ENCODE measurements at places on chromosomes 12 and 14.
A peak's percentile ranks its signal among the peaks of the same experiment; 100 is the strongest.

GRCh38 chr12:8996682-8997405 is 7.5 kb downstream of the KLRG1 start:
- DNase-seq: no peak

DNA sequence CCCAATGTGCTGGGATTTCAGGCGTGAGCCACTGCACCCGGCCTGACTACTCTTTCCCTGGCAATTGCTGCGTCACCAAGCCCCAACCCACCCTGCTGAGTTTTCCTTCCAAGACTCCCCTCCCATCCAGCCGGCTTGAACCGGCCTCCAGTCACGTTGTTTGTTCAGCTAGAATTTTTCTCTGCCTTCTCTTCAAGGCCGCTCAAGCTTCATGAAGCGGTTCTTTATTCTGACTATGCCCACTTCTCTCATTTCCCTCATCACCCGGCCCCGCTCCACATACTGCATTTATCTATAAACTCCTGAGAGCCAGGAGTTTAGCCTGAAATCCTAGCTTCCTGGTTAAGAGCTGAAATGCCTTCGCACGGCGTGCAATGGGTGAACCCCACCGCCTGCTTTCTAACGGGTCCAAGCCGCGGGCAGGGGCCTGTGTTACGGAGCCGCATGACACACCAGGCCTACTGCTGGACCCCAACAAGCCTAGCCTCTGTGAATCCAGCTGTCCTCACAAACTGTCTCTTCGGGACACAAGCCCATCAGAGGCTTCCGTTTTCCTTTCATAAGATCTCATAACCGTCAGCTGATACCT is 999 bp upstream of the DCAF4 start:
- no peak for DNase-seq

DNA sequence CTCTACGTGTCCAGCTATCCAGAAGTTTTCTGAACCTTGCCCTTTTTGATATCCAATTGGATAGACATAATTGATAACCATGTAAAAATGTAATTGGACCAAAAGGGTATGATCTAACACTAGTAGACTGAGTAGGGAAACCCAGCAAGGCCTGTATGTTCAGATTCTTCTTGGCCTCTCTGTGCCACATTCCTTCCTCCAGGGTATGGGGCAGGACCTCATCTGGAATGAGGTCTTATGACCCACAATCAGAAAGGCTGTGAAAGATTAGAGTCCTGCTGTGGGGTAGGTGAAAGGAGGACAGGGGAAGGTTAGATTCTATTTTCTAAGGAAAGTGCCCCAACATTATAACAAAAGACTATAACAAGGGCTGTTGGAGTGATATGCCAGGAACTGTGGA is 51.3 kb upstream of the A2ML1 start:
- DNase-seq: no peak

GRCh38 chr12:2341871-2342270 is 289.1 kb downstream of the CACNA1C start:
- no peak for DNase-seq

DNA sequence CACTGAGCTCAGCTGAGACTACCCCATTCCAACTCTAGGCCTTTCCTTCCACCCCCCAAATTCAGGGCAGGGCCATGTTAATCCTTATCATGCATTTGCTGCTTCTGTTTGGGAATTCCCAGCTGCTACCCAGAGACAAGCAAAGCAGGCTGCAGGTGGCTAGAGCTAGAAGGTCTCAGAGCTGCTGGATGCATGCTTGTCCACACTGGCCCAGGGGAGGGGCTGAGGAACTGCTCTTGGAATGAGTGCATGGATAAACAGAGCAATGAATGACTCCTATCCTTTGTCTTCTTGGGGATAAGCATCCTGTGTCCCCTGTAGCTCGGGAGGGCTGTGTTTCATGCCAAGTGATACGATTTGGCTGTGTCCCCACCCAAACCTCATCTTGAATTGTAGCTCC is 136.8 kb upstream of the NOS1 start:
- no peak for DNase-seq

DNA sequence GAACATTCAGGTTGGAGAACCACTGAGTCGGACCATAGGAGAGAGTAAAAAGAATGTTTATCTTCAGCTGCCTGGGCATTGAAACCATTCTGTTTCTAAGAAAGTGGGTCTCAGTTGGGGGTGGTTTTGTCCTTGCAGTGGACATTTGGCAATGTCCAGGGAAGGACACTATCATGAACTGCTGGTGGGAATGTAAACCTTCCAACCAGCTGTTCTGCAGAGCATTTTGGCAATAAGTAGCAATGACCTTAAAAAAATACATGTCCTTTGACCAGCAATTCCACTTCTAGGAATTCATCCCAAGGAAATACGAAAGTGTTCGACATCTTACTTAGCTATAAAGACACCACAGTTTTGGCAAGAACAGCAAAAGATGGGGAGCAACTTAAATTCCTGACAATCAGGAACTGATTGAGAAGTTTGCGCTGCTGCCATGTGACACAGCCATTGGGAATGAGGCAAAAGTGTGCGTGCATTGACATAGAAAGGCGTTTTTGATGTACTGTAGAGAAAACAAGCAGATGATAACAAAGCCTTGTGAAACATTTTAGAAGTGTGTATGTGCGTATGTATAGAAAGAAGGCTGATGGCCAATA is 82.9 kb upstream of the MAP1LC3B2 start:
- no peak for DNase-seq

DNA sequence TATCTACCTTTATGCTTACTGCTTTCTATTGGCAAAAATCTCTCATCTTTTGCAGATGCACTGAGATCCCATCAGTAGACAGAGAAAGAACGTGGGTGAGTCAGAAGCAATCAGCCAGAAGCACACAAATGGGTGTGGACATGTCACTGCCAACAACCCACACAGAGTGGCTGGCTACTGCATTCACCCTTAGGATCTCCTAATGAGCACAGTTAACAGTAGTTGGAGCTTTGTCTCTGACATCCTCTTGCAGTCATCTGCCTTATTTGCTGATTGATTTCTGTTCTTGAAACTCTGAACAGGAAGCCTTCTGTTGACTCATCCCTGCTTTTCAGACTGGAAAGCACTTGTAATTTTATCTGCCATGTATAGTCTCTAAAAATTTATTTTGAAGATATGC is 117.2 kb downstream of the RGS6 start:
- DNase-seq: no peak

DNA sequence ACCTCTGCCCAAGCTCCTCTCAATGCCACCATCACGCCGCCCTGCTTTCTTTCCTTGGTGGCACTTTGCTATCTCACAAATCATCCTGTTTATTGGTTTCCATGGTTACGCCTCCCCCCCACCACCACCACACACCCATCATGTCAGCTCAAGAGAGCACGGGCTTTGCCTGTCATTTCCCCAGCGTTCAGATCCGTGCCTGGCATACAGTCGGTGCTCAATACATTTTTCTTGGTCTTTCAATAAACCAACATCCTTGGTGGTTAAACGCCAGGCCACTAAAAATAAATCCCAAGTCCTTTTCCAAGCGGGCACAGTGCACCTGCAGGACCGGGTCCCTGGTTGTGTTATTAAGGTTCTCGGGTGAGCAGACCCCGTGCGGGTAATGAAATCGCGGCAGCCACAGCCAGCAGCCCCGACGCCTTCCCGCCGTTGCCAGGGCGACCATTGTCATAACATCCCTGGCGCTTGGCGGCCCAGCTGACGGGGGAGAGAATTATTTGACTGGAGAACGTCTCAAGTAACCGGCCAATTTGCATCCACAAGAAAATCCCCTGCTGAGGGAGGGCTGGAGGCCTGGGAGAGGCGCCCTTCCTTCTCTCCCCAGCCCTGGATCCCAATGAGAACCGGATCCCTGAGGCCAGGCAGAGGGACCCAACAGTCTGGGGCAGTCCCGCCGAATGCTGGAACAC is 92.9 kb downstream of the KSR2 start:
- peak; percentile 50 for DNase-seq

DNA sequence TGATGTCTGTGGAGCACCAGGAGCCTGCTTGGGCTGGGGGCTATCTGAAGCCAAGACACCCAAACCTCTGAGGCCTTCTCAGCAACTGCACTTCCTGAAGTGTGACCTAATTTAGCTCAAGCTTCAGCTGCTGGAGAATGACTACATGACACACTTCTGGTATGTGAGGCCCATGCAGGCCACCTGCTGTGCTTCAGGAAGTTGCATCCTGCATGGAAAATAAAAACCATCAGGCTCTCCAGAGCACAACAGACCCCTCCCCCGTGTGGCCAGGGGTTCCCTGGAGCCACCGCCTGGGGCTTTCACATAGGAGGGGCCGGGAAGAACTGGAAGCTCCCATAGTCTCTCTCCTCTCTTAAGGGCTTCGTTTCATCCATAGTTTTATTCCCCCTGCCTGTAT is 217.7 kb downstream of the SLC15A4 start:
- DNase-seq: no peak

GRCh38 chr14:23602181-23603095 is 23.8 kb upstream of the JPH4 start:
- no peak for DNase-seq

GRCh38 chr12:65510584-65511050 is 232.1 kb downstream of the MSRB3 start:
- DNase-seq: no peak

DNA sequence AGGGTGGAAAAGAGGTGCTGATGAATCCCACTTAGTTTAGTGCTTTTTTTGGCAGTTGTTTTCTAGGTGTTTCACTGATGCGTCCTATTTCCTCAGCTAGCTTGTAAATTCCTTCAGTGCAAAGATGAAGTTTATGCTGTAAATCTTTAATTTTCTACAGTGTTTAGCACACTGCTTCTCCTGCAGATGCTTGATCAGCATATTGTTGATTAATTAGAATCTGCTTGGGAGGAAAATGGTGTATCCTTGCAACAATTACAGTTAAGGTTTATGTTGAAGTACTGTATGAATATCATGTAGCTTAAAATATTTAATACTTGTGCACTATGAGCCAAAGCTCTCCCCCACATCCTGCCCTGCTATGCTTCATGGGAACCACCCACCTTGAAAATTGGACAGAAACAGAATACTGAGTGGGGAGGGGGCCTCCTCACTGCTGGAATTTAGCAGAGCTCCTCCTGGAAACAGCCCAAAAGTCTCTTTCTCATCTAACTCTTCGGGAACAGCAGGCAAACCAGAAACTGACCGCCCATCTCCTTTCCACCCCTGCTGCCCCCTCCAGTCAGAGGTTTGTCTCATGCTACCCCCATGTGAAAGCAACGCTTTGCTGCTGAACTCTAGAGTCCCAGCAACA is 20.3 kb upstream of the DHRS4 start:
- DNase-seq: no peak

- no peak for DNase-seq
These were observed 32.8 kb upstream of the TUBA1C start for GRCh38 chr12:49231878-49232655.

GRCh38 chr14:41950428-41951151 is 343.9 kb downstream of the LRFN5 start:
- DNase-seq: no peak

GRCh38 chr12:108709697-108710096 is 21.6 kb downstream of the CORO1C start:
- DNase-seq: no peak

- DNase-seq: no peak
These were observed 97.2 kb upstream of the SLC35F4 start for GRCh38 chr14:57963071-57963470.

DNA sequence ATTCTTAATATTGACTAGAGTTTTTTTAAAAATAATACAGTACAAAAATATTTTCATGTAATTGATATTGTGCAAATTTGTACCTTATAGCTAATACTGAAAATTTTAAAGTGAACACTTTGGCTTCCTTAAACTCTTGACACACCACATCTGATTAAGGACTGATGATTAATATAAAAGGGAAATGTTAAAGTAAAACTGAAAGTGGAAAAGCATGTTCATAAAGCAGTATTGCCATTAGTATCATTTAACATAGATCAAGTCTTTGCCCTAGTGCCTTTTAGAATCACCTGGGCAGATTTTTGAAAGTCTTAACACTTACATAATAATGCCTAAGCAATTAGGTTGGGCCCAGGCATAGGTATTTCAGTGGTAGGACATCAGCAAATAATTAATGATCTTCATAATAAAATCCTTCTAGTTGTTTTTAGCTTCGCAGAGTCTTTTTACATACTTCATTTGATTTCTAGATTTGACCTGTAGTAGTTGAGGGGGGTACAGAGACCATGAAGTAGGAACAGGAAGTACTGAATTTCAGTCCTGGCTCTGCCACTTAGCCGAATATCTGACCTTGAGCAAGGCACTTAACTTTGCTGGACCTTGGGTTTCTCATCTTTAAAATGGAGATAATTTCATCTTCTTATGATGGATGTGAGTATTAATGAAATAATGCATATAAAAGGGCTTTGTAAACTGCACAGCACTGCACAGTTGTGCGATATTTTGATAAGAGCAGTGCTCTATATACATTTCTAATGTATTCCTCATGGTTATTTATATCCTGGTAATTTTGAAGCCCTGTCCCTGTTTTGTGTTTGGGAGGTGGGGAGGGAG is 43.7 kb downstream of the MARK3 start:
- DNase-seq: no peak

DNA sequence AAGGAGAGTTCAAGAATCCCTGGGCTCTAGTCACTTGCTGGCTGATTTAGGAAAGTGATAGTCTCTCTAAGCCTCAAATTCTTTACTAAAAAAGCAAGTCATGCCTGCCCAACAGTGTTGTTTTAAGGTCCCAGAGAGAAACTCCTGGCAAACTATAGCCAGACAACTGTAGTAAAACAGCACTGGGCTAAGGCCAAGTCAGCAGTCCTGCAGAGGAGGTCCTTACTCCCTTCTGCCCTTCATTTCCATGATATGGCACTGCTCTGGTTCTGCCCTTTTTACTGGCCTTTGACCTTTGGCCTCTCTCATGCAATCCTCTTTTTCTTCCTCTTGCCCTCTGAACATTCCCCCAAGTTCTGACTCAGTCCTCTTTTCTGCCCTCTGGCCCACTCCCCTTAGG is 74.9 kb downstream of the VWF start:
- DNase-seq: no peak

GRCh38 chr12:130646716-130647370 is 69.3 kb downstream of the RIMBP2 start:
- DNase-seq: no peak

GRCh38 chr12:52662918-52663229 is 10.9 kb upstream of the KRT2 start:
- DNase-seq: no peak

DNA sequence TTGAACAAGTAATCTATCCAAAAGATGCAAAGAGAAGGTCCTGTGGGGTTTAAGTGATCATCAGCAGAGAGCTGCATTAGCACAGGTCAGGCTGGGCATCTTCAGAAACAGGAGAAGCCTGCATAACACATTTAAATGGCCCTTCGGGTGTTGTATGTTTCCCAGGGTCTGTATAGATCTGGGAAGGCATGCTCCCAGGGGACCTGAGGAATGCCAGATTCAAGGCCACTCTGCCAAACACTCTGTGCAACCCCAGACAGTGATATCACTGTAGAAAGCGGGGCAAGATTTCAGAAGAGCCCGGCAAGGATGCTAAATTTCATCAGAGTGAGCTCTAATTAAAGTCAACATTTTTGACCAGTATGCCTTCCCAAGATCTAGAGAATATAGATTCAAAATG is 92.9 kb downstream of the ARMH4 start:
- DNase-seq: no peak

- DNase-seq: no peak
These were observed 776 bp downstream of the BMP4 start for GRCh38 chr14:53955671-53956426.

- DNase-seq: peak; percentile 30
These were observed 9.0 kb downstream of the ASIC1 start for GRCh38 chr12:50066402-50066801.
